ENCODE measurements at places on chromosomes 12 and 14.

GRCh38 chr12:64667793-64668192 is 57.5 kb downstream of the RASSF3 start:
- DNase-seq = no peak

DNA sequence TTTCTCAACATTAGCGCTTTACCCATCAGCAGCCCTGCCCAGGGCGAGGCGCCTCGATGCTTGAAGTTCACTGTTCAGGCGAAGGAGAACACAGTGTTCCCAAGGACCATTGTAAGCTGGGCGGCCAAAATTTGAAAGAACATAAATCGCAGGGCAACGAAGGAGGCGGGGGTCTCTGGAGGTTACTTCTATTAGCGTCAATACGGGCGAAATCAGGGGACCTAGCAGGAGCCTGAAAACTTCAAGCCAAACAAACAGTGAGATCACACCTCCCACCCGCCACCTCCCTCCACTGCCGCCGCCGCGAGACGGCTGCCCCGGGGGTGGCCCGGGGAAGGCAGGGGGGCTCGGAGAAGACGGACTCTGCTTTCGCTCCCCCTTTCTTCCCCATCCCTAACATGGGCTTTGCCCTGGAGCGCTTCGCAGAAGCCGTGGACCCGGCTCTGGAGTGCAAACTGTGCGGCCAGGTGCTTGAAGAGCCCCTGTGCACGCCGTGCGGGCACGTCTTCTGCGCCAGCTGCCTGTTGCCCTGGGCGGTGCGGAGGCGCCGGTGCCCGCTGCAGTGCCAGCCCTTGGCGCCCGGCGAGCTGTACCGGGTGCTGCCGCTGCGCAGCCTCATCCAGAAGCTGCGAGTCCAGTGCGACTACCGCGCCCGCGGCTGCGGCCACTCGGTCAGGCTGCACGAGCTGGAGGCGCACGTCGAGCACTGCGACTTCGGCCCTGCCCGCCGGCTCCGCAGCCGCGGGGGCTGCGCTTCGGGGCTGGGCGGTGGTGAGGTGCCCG is at the start of gene PDZRN4:
Gene PDZRN4 (plus strand): TSS at position 263 of the 783 bp plus-strand sequence.
- DNase-seq = no peak

GRCh38 chr12:117129391-117129790 is 30.2 kb upstream of the TESC start:
- no peak for DNase-seq

GRCh38 chr12:10175846-10176636 is 2.8 kb upstream of the TMEM52B start:
- no peak for DNase-seq

DNA sequence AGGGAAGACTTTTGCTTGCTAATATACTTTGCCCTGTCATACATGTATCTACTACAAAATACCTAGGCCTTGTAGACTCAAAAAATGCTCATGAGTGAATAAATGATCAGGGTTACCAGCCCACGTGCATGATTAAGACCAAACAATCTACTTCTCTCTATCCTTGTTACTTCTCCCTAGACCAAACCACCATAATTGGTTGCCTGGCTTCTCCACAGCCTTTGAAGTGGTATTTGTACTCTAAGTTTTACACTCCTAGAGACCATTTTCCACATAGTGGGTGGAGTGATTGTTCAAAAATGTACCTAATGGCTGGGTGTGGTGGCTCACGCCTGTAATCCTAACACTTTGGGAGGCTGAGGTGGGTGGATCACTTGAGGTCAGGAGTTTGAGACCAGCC is 14.1 kb upstream of the RPS6KL1 start:
- DNase-seq = no peak

DNA sequence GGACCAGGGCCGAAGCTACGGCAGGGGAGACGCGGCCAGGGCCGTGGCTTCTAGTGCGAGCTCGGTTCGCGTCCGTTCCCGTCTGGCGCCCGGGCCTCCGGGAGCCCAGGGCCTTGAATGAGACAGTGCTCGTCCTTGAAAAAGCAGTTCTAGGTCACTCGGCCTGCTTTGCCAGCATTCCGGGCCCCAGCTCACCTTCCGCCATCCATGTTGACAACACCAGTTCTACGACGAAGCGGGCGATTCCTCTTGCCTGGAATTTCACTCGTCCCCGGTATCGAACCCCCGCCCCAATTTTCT is 4.5 kb downstream of the OR10AD1 start:
- no peak for DNase-seq

Measured in NCI-H1417 treated with DMSO at 0.1 percent for 48 hours (cell line).